T47D (cell line): ENCODE measurements at places on chromosomes 4 and X.

- no peak for DNase-seq
Measured at GRCh38 chr4:161505141-161505540, 658.7 kb downstream of the FSTL5 start.

DNA sequence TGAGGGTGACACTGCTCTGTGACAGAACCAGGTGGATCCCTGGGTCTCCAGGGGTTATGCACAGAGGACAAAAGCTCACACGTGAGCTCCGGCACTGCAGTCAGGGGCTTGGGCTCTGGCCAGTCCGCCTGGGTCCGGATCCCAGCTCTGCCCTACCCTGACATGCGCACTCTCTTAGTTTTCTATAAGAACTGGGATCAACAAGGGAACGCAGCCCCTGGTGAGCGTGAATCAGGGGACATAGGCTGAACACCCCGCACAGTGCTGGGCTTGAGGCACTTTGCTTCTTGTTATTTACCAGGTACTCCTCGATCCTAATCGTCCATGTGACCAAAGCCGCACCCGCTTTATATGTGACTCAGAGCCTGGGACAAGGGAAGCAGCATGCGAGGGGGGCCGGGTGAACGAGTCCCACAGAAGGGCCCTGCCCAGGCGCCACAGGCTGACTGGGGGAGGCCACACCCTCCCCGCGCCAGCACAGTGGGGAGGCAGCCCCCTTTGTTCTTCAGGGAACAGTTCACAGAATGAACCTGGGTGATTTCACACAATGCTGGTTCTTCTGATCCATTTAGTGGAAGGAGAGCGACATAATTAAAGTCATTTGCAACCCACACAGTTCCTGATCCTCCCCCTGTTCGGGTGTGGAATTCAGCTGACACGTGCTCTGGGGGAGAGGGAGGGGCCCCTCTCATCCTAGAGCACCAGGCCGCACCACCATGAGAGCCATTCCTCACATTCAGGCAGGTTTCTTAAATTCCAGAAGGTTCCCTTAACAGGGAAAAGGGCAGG is 55.5 kb downstream of the WFS1 start:
- no peak for DNase-seq

DNA sequence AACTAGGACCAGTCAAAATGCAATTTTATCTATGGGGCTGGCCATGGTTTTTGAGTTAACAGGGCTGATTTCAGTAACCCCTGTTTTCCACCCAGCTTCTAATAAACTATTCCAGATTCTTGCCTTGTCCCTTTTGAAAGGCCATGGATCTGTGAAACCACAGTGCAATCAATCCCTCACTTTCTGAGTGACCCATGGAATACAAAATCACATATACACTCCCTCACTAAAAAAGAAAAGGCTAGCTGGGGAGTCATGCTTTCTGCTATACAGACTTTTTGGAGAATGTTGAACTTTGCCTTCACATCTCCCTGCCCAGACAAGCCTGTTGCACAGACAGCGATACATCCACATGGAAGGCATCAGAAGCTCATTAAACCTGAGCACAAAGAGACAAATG is 47.9 kb downstream of the MAD2L1 start:
- no peak for DNase-seq

- DNase-seq = no peak
Measured at GRCh38 chrX:69507500-69507789, 3.3 kb downstream of the NALF2 start.

GRCh38 chr4:43776371-43776770 is 672.2 kb downstream of the KCTD8 start:
- DNase-seq = peak; percentile 25

- DNase-seq = no peak
Measured at GRCh38 chr4:124642846-124643245, 69.7 kb downstream of the ANKRD50 start.

GRCh38 chr4:146511381-146511780 is 10.4 kb downstream of the SLC10A7 start:
- DNase-seq = no peak

DNA sequence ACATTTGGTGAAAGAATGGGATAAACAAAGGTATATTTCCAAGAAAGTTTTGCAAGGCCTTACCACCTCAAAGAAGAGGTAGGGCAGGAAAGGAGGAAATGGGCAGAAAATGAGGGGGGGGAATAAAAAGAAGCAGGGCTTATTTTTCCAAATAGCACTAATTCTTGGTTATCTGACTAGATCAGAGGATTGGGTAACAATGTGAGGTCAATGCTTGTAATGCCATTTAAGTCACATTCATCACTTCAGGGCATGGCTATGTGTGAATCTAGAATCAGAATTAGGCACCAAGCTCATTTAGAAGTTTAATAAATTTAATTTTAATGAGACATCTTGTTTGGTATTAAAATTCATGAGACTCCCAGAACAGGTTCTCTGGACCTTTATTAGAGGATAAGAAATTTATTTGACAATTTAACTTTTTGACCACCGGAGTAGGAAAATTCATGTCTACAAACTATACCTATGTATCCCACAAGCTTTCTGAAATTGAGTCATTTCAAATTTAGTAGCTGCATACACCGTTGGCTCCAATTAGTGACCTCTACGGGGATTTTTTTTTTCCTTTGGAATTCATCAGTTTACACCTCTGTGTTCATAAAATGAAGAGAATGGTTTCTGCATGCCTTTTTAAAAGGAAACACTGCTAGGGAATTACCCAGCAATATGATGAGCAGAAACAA is 1.4 kb upstream of the STS start:
- no peak for DNase-seq

DNA sequence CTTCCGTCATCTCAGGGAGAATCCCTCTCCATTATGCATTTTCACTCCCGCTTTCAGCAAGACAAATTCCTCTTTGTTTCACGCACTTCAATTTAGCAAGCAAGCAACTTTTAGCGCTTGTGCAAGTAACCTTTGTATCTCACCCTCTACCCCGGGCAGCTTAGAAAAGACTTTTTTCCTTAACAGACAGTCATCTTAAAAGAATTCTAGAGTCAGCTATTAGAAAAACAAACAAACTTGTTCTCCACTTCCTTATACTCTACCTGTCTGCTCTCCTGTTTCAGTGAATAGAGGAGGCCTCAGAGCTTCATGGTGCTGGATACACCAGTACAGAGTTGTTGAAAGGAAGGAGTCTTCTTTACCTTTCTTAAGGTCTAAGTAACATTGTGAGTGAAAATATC is 12.1 kb downstream of the TIGD2 start:
- peak; percentile 9 for DNase-seq
